ENCODE measurements at places on chromosomes 7 and 10. TPM values are rescaled to one million over a fixed set of nuclear protein-coding genes. Genes with fewer than 3 reads are reported as not detected.
A peak's percentile ranks its signal among the peaks of the same experiment; 100 is the strongest.

GRCh38 chr10:22825841-22826240 lies 102.0 kb upstream of the ARMC3 start:
- DNase-seq: no peak

DNA sequence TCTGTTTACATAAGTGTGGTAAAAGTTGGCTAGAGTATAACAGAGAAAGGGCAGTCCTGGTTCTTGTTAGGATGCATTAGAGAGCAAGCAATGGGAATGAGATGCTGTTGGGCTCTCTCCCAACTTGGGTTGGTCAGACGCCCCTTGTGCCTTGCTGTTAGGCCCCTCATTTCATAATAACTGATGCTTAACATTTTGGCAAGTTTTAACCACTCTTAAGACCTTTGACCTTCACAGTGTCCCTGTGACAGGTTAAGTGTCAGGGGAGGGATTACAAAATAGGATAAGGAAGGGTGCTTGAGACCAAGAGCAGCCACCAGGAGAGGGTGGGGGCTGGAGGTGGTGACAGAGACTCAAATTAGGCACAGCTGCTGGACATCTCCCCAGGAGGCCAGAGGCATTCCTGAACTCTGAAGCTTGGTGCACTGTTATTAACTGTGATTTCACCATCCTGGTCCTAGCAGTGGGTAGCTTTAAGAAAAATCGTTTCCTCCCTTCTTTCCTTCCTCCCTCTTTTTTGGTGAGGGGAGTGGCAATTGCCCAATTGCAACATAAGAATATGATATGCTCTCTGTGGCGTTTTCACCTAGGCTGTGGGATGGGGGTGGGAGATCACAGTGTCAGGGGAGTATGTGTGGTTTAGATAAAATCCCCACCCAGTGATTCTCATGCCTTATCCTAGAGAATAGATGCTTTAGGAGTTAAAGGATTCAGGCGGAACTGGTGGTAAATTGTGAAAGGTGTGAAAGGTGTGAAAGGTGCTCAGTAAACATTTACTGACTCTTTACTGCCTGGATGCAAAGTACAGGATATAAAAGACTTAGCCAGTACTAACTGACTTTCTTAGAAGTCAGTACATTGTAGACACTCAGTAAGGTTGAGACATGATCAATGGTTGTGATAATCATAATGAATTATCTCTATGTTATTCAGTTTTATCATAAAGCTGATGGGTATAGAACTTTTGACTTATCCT lies 270.5 kb downstream of the BICC1 start:
- DNase-seq: no peak

Gene MEPCE
- total RNA-seq: 40.4 TPM

Gene AQP1
- 0.82 TPM for total RNA-seq

Gene SDK1
- not detected for total RNA-seq

Gene RET
- total RNA-seq: not detected

- DNase-seq: no peak
Observed at GRCh38 chr10:48439581-48440041, 133.1 kb downstream of the MAPK8 start.

DNA sequence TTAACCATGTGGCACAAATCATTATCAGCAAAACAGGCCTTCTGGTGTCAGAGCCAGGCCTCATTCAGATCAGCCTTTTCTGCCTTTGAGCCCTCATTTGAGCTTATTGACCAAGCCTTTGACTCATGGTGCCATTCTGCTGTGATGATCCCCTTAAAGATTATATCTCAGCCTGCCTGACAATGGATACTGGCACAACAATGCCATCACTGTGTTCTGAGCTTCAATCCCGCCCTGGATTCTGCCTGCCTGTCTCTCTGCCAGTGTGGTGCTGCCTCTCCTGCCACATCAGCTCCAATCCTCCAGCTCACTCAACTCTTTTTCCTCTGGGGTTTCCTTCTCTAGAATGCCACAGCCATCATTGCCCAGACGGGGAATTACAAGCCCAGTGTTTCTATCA lies 52.6 kb downstream of the SRI start:
- DNase-seq: no peak

Gene MUC3A
- not detected for total RNA-seq

DNA sequence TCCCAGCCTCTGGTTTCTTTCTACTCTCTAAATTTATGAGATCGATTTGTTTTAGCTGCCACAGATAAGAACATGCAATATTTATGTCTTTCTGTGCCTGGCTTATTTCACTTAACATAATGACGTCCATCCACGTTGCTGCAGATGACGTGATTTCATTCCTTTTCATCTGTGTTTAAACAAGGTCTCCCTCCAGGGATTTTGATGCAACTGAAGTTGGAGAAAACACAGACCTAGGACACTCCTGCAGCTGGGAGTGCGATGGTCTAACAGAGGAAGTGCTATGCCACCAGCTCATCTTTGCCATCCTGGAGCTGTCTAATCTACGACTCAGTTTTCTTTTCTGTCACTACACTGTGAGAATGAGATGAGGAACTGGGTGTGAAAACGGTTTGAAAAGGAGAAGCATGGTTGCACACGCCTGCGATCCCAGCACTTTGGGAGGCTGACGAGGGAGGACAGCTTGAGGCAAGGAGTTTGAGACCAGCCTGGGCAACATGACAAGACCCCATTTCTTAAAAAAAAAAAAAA lies 1.5 kb upstream of the KCTD7 start:
- DNase-seq: peak; percentile 58

- DNase-seq: no peak
Observed at GRCh38 chr7:79778786-79779770, 325.6 kb upstream of the MAGI2 start.

DNA sequence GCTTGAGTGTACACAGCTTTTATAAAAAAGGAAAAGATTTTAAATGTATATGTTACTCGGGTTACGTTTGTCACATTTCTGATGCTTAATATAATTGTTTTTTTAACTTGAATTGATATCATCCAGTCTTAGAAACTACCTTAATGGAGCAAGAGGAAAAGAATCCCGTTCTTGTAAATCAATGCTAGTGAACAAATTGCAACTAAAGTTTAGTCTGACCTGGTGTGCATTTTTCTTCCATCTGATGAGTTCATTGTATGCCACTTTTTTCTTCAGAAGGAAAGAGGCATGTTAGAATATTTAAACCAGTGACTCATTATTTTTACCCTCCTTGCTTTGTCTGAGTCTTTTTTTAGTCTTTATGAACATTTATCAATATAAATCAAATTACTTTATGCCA lies 34.7 kb downstream of the NET1 start:
- DNase-seq: peak; percentile 48

Gene CTAGE4
- not detected for total RNA-seq

Gene CUTC
- 20.1 TPM for total RNA-seq

Gene TFEC
- total RNA-seq: not detected

Measured in Karpas-422 (cell line).